ENCODE measurements at places on chromosomes 3 and 15.

DNA sequence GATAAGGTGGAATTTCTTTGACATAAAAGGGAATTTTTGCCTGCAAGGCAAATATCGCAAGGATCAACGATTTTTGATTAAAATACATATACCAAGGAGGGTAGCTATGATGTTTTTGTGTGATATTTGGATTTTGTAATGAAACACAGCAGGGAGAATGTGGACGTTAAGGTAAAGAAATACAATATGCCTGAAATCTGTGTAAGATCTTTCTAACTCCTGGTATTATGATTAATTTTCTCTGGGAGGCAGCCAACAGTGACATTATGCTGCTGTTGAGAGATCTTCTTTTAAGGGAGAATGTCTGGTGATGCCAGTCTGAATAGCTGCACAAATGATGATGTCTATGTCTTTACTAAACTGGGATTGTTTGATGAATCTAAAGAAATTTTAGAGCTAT, 972.2 kb downstream of the SQOR start:
- DNase-seq: no peak

- no peak for DNase-seq
Measured at GRCh38 chr15:83358972-83359564, 74.6 kb upstream of the BNC1 start.

DNA sequence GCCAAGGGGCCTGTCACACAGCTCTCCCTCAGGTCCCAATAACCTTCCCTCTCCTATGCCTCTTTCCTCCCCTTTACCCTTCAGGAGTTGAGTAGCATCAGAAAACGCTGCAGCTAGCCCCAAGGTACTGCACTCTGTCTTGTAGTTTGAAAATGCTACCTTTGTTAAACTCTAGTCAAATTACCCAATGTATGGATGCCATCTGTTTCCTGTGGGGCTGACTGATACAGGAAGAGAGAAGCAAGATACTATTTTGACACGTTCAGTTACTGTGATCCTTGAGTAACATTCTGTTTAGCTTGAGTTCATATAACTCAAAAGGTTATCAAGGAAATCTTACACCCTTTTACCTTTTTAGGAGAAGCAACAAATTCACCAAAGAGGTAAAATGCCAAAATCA, 493.1 kb downstream of the FHIT start:
- DNase-seq: no peak

GRCh38 chr15:45048794-45049631, 26.0 kb downstream of the SORD start:
- no peak for DNase-seq

- no peak for DNase-seq
Measured at GRCh38 chr3:64928683-64929082, 240.9 kb upstream of the ADAMTS9 start.

- DNase-seq: no peak
Measured at GRCh38 chr15:43408789-43409188, 37.9 kb downstream of the TUBGCP4 start.

GRCh38 chr3:16500093-16500492, 13.4 kb downstream of the RFTN1 start:
- no peak for DNase-seq

DNA sequence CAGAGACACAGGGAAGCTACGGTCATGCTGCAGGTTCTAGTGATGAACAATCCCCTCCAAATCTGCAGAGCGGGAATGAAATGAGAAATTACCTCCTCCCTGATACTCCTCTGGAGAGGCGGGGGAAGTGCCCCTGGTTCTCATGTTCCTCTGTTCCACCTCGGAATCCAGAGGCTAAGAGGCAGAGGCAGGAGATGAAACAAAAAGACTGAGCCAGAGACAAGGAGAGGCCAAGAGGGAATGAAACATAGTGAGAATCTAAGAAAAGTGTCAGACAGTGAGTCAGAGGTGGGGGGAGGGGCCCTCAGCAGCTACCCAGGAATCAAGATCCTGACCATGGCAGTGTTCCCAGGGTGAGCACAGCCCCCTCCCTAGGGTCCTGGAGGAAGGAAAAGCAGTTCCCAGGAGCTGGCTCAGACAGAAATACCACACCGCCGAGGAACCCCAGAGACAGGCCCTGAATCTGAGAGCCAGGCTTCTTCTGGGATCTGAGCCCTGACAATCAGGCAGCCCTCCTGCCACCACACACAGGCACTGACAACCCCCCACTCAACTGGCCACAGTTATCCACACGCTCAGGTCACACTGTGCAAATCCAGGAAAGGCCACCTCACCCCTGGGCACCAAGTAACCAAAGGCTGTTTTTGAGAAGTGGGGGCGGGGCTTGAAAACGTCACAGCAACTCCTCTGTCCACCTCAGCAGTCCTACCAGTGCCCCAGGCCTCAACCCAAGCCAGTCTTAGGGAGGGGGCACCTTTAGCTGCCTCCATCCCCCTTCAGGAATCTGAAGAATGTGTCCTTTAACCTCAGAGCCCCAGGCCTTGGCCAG, 2.4 kb downstream of the CSRNP1 start:
- DNase-seq: no peak

DNA sequence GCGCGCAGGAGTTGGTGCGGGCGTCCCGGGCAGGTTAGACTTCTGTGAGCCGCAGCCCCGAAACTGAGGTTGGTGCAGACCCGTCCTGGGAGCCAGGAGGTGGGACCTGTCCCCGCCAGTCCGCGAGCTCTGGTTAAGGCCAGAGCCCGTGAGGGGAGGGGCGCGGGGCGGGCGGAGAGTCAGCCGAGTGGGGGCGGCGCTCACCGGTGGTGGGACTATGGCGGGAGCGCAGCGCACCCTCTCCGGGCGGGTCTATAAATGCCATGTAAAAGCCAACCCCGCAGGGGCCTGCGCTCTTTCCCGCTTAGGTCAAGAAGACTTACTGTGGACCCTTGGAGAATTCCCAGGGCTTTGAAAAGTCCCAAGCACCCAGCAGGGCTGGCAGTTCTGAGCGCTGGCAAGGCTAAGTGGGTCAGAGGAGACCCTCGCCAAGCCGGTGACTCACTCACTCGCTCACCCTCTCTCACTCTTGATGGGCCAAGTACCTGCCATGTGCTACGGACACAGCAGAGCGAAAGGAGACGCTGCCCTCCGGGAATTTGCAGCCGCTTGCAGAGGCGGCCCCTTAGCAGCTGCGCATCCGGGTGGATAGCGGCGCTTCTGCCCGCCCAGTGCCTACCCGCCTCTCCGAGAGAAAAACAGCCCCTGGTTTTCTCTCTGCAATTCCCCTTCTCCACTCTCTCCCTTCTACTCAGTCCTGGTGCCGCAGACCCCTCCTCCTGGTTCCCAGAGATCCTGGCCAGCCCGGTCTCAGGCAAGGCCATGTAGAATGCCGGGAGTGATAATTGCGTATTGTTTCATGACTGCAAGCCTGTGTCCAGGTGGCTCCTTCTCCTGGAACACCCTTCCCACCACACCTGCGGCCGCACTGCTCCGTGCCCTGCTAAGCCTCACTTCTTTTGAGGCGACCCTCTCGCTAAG, at the start of gene ALDH1L1:
Gene ALDH1L1 (minus strand): TSS at position 110 of the 921 bp plus-strand sequence. CDS start 19,607 bp downstream, outside the sequence.
- DNase-seq: no peak
